B cell (primary cell): ENCODE measurements at places on chromosomes 7 and 10. TPM values are rescaled to one million over a fixed set of nuclear protein-coding genes. Genes with fewer than 3 reads are reported as not detected.

Gene ZFAND2A
- 26.7 and 27.3 TPM in 2 replicates for total RNA-seq

Gene CDHR1
- total RNA-seq: 1.3 and 1.7 TPM in 2 replicates

Gene SYT15
- total RNA-seq: 0.94 and 1.1 TPM in 2 replicates

Gene GNAT3
- total RNA-seq: not detected in 2 replicates

Gene LIPN
- total RNA-seq: not detected in 2 replicates

Gene SUN3
- total RNA-seq: not detected in 2 replicates

Gene ZNF117
- total RNA-seq: 9.0 and 9.2 TPM in 2 replicates

Gene PON3
- total RNA-seq: not detected in 2 replicates

Gene MAGI2
- 0.64 and 0.75 TPM in 2 replicates for total RNA-seq

Gene RAB19
- total RNA-seq: 0.37 and 0.51 TPM in 2 replicates

Gene TRA2A
- 173 and 184 TPM in 2 replicates for total RNA-seq

Gene AP5Z1
- 108 and 113 TPM in 2 replicates for total RNA-seq

Gene SEMA3E
- not detected in 2 replicates for total RNA-seq

Gene LRRD1
- total RNA-seq: 0.15 and 0.17 TPM in 2 replicates

Gene ACTL6B
- not detected in 2 replicates for total RNA-seq

Gene NXPH1
- total RNA-seq: not detected in 2 replicates

Gene SH2D4B
- 0.12 and 0.22 TPM in 2 replicates for total RNA-seq

Gene HMX3
- total RNA-seq: not detected in 2 replicates

Gene ALDH18A1
- total RNA-seq: 27.6 and 30.7 TPM in 2 replicates

Gene PSD
- total RNA-seq: 0.81 and 1.6 TPM in 2 replicates

Gene CCDC136
- total RNA-seq: 12.4 and 13.9 TPM in 2 replicates

Gene GPR141
- total RNA-seq: not detected in 2 replicates

Gene SYNPO2L
- 0.07 TPM in 1 of 2 replicates, not detected in the other for total RNA-seq

Gene ADRA2A
- not detected in 2 replicates for total RNA-seq

Gene RELN
- total RNA-seq: not detected in 2 replicates

Gene SLC13A1
- 0.10 TPM in 1 of 2 replicates, not detected in the other for total RNA-seq

Gene CPVL
- total RNA-seq: 0.41 TPM in 1 of 2 replicates, not detected in the other

Gene CCZ1
- total RNA-seq: 66.2 and 74.1 TPM in 2 replicates

Gene PRKAR2B
- total RNA-seq: 0.39 and 0.81 TPM in 2 replicates

Gene MALRD1
- not detected in 2 replicates for total RNA-seq

Gene TNS3
- 70.1 and 77.5 TPM in 2 replicates for total RNA-seq

Gene NAT16
- total RNA-seq: not detected in 2 replicates

Gene CFAP46
- total RNA-seq: not detected in 2 replicates

Gene TMEM196
- not detected in 2 replicates for total RNA-seq

Gene PRR15
- total RNA-seq: not detected in 2 replicates
